Astrocyte (in vitro differentiated cells and primary cell): ENCODE measurements at places on chromosomes 4 and X. TPM values are rescaled to one million over a fixed set of nuclear protein-coding genes. Genes with fewer than 3 reads are reported as not detected.

DNA sequence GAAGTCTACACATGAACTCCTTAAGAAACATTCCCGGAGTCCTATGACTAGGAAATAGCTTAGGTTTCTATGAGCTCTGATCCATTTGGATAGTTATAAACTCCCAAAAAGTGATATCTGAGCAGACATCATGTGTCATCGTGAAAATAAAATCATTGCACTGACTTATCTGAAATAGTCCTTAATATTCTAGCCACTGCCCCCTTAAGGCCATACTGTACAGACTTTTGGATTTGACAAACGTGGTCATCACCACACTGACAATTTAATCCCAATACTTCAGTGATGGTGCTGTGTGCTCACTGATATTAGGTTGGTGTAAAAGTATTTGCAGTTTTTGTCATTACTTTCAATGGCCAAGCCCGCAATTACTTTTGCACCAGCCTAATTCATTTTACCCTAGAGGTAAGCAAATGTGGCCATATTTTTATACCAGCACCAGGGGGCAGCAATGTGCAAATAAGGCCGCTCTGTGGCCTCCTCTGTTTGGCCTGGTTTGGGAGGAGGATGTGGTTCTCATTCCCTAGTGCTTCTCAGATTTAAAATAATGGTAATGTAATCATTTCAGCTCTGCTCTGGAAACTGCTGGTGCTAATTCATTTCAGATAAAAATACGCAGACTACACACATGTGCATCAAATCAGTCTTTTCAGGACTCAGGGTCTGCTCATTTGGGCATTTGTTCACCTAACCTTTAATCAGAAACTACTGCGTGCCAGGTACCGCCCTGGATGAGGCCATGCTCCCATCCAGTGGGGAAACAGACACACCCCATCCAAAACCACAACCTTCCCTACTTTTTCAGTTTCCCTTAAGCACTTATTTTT, 196.4 kb upstream of the C1QTNF7 start:
- peak; percentile 62 for DNase-seq

DNA sequence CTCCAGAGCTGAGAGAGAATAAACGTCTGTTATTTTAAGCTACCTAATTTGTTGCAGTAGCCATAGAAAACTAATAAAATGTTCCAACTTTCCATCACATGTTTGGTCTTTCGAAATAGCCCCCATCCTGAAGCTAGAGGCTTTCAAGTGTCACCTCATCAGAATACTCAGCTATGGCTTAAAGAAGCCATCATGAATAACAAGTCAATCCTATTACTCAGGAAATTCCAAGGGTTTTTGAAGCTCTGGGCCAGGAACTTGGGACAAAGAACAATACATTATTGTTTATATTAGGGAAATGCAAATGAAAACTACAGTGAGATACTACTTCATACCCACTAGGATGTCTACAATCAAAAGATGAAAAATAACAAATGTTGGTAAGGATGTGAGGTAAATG, 42.2 kb downstream of the TBCK start:
- DNase-seq, result peak; percentile 40

- DNase-seq, result no peak
Observed at GRCh38 chr4:144185086-144185485, 44.6 kb upstream of the GYPA start.

GRCh38 chr4:58138786-58139668, 1028.8 kb upstream of the IGFBP7 start:
- no peak for DNase-seq

GRCh38 chrX:148146121-148146520, 165.0 kb downstream of the FMR1NB start:
- DNase-seq, result no peak

DNA sequence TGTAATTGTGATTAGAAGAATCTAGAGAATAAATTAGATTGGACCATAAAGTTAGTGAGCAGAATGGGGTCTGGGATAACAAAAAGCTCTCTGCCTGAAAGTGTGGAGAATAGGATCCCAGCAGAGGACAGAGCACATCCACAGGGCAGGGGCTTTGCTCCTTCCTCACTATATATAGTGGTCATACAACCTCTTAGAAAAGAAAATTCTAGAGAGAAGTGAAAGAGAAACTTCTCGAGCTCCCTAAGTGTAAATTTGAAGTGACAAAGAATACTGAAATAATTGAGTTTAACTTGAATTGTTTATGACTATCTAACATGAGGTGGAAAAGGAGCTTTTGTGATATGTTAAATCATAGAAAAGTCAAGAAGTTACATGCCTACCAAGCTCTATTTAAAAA, 14.9 kb downstream of the ADAM29 start:
- DNase-seq, result no peak

DNA sequence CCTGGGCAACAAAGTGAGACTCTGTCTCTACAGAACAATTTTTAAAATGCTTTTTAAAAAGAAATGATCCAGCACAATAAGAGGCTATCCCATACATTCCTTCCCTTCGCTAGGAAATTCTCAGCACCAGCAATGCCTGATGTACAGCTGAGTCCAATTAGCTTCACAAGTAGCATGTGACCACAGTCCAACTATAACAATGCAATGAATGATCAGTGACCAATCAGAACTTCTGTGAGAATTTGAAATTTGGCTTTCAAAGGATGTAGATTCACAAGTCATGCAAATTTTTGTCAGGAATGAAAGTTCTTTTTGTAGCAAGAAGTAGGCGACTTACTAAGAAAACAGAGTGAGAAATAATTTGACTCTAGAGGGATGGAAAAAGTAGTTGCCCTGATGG, 278.5 kb upstream of the UGT8 start:
- no peak for DNase-seq

- DNase-seq, result no peak
Observed at GRCh38 chrX:33134164-33134563, 77.2 kb downstream of the DMD start.

GRCh38 chr4:30380404-30380998, 339.7 kb upstream of the PCDH7 start:
- DNase-seq, result peak; percentile 62

- peak; percentile 97 for DNase-seq
Observed at GRCh38 chr4:186676531-186677161, 47.0 kb downstream of the FAT1 start.

DNA sequence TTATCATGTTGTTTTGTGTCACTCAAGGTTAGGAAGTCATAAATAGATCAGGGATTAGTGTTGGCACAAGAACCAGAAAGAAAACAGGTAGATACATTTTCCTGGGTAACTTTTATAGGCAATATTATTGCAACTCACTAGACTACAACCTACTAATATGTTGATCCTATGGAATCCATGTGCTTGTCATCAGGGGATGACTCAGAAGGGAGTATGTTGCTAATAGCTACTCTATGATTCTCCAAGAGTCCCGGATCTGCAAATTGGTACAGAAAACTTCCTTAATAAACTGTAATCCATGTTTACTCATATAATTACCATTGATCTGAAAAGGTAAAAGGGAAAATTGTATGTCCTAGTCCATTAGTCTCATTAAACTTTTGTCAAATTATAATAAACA, 11.7 kb upstream of the GNRHR start:
- DNase-seq, result no peak

- peak; percentile 91 for DNase-seq
Observed at GRCh38 chrX:67604979-67605703, 61.3 kb downstream of the AR start.

DNA sequence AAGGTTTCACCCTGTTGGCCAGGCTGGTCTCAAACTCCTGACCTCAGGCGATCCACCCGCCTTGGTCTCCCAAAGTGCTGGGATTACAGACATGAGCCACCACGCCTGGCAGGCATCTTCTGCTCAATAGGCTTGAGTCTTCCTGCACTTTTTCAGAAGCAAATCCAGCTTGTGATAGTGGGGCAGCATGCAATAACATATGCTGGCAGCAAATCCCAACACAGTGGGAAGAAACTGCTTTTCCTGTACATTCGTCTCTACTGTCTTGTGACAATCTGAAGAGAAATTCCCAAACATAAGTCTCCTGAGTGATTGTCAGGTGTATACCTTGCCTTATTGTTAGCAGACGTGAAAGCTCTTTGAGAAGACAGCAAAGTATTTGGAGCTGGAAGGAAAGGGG, 145.7 kb downstream of the PALLD start:
- DNase-seq, result no peak

DNA sequence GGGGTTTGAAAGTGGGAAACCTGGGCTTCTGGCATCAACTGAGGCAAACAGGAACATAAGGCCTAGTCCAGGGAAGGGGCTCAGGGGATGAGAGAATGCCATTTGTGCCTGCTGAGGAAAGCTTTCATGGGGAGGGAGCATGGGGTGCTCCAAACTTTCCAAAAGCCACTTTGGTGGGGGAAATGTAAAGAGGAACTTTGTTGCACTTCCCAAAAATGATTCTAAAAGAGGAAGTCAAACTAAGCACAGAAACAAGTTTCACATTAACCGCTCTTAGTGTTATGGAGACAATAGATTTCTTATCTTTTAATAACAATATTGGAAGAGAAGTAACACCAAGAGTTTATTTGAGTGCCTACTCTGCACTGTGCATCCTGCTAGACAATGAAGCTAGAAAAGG, 32.3 kb downstream of the GAB3 start:
- DNase-seq, result no peak

DNA sequence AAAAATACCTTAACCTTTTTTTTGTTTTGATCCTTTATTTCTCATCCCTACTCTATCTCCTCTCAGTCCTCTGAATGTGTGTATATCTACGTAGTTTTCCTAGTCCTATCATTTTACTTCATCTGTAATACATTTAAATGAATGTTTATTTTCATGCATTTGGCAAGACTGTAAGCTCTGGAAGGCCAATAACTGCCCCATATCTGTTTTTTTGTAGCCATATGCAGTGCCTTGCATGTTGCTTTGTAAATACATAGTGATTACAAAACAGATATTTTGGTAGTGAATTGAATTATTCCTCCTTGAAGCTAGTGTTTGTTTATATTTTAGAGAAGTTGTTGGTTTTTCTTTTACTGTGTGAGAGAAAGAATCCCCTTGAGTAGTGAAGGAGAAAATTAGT, 450.2 kb downstream of the PCDH18 start:
- DNase-seq, result no peak

- DNase-seq, result peak; percentile 70
Observed at GRCh38 chrX:74449937-74450330, 28.6 kb downstream of the SLC16A2 start.

DNA sequence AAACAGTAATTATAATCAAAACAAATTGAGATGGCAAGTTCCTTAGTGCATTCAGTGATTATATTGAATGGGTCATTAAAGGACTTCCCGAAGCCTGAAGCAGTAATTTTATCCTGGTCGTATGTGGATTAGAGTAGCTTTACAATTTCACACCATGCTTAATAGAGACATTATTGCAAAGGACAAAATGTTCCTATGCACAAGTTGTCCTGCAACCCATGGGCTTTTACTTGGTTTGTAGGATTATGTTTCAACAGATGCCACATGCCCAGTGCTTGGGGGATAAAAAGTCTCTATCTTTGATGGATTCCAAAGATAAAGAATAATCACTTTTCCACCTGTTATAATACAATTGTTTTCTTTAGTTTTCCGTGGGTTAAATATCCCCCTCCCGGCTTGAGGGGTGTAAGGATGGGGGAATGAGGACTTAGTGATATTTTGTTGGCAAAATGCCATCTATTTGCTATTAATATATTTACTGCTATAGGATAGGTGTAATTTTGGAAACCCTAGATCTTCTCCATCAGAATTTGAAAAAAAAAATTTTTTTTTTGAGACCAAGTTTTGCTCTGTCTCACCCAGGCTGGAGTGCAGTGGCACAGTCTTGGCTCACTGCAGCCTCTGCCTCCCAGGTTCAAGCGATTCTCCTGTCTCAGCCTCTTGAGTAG, 156.5 kb upstream of the ETNPPL start:
- no peak for DNase-seq

GRCh38 chrX:54824195-54824594, 16.6 kb downstream of the MAGED2 start:
- no peak for DNase-seq

- no peak for DNase-seq
Observed at GRCh38 chr4:128658214-128658631, 151.3 kb upstream of the JADE1 start.

GRCh38 chr4:41185614-41186592, 28.4 kb downstream of the APBB2 start:
- peak; percentile 36 for DNase-seq

GRCh38 chrX:35115205-35115604, 172.6 kb downstream of the FAM47B start:
- DNase-seq, result peak; percentile 57

GRCh38 chrX:101904996-101905395, 26.8 kb downstream of the ZMAT1 start:
- DNase-seq, result no peak

- DNase-seq, result no peak
Observed at GRCh38 chr4:14218641-14219040, 591.1 kb upstream of the BOD1L1 start.

DNA sequence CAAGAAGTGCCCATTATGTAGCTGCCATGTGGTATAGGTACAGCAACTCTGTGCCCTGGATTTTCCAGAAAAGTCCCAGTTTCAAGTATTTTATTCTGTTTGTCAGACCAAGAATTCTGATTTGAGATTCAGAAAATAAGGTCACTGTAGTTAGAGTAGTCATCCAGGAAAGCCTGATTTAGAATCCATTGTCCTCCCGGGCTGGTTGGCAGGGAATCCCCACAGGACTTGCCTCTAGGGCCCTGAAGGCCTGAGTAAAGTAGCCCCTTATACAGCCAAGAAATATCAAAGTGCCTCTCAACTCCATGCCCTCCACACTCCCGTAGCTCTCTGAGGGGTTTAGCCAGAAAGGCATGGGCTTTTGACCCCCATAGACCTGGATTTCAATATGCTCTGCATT, 36.3 kb downstream of the RTL5 start:
- no peak for DNase-seq

DNA sequence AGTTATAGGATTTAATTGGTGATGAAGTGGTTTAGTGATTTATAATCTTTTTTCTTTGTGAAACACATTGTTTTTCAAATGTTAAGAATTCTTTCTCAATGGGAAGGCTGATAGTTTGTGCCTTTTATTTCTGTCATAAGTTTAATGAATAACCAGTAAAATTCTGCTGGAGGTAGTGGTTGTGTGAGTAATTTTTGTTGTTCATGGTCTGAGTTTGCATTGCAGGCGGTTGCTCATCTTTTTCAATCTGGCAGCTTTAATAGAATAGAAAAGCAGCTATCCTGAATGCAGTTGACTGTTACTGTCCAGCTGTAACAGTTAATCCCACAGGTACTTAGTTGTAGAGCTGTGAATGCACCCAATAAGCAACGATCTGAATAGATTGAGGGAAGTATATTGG, 215.6 kb upstream of the AFF2 start:
- DNase-seq, result no peak

Gene BTK
- total RNA-seq, result 0.43 and 0.79 TPM in 2 replicates

Gene SLC25A43
- total RNA-seq, result 11.6 and 13.3 TPM in 2 replicates

Gene SLC10A6
- total RNA-seq, result 0.26 TPM in 1 of 2 replicates, not detected in the other

Gene GC
- total RNA-seq, result not detected in 2 replicates

Gene MAGEC1
- total RNA-seq, result not detected in 2 replicates

Gene CD40LG
- total RNA-seq, result not detected in 2 replicates

Gene CITED1
- 0.75 TPM in 1 of 2 replicates, not detected in the other for total RNA-seq

Gene PAPSS1
- 100 and 102 TPM in 2 replicates for total RNA-seq
